ENCODE measurements at places on chromosomes 11 and 22. TPM values are rescaled to one million over a fixed set of nuclear protein-coding genes. Genes with fewer than 3 reads are reported as not detected.

Gene CNGA4
- 0.20 TPM for total RNA-seq

DNA sequence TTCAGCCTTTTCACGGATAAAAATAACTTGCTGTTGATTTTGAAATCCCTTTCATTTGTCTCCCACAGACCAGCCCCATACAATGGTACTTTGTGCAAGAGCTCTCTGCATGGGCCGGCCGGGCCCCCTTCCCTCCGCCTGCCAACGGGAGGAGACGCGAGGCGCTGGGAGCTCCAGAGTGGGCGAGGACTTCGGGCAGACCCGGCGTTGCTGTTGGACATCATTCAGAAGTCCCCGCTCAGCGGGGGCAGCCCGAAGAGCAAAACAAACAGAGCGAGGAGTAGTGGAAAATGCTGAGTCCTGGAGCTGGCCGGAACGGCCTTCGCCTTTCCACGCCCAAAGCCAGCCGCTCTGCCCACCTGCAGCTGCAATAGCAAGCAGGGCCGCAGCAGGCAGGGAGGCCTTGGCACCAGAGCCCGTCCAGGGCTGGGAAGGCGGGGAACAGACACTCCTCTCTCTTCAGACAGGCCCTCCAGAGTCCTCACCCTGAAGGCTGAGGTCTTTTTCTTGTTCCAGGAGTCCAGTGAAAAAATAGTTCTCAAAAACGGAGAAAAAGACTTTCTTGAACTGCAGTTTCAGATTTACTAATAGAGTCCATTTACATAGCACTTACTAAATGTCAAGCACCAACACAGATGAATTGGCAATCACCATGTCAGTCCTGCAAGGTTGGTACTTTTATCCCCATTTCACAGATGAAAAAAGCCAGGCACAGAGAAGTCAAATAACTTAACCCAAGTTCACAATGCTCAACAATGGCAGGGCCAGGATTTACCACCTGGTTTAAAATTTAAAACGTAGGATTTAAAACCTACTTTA lies 135.5 kb downstream of the ETS1 start:
- no peak overlapping the region for H3K4me3 ChIP-seq
- H3K4me1 ChIP-seq = no peaks in the 10 kb centered on the region
- H3K27me3 ChIP-seq = no peaks in the 10 kb centered on the region
- no peaks in the 10 kb centered on the region for H3K36me3 ChIP-seq
- no peak overlapping the region for H3K27ac ChIP-seq
- peak; percentile 37 for DNase-seq

DNA sequence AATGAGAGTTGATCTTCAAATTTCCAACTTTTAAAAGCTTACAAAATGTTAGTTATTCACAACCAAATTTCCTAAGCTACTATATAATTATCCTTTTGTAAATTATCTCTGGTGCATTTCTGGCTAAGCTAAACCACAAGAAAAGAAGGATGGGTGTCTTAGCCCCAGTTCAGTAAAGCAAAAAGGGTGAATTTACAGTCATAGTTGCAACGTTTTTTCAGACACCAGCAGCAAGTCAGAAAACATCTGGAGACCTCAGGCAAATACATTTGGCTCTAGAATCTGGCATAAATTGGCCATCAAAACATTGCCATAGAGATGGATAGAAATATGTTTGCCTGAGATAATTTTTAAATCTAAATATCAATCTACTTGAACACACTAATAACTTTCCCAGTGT lies 257.0 kb downstream of the GUCY1A2 start:
- no peaks in the 10 kb centered on the region for H3K36me3 ChIP-seq
- no peak overlapping the region for H3K27ac ChIP-seq

GRCh38 chr11:21501245-21501644 lies 691.6 kb upstream of the ANO5 start:
- no peaks in the 10 kb centered on the region for H3K27me3 ChIP-seq
- H3K27ac ChIP-seq = no peak overlapping the region
- no peak overlapping the region for H3K4me3 ChIP-seq
- DNase-seq = no peak
- H3K4me1 ChIP-seq = no peaks in the 10 kb centered on the region
- no peaks in the 10 kb centered on the region for H3K36me3 ChIP-seq

All from H9 (cell line).